ENCODE measurements at places on chromosomes 2 and 18.

- no peak for DNase-seq
These were observed 1406.9 kb upstream of the NXPH2 start for GRCh38 chr2:140187086-140187485.

GRCh38 chr2:237727363-237727762, 71.2 kb upstream of the RBM44 start:
- DNase-seq = no peak

- no peak for DNase-seq
These were observed 46.5 kb downstream of the TRAK2 start for GRCh38 chr2:201404699-201405280.

GRCh38 chr2:237485304-237485703, 1.7 kb upstream of the MLPH start:
- DNase-seq = no peak

GRCh38 chr2:9990736-9991135, 39.2 kb downstream of the GRHL1 start:
- no peak for DNase-seq

GRCh38 chr2:239805414-239805813, 219.7 kb downstream of the NDUFA10 start:
- DNase-seq = no peak

- DNase-seq = no peak
These were observed 638.6 kb upstream of the ID2 start for GRCh38 chr2:8043295-8043694.

Data from MM.1S (cell line).